GM12891 (cell line): ENCODE measurements at places on chromosomes 1 and 21.
A peak's percentile ranks its signal among the peaks of the same experiment; 100 is the strongest.

DNA sequence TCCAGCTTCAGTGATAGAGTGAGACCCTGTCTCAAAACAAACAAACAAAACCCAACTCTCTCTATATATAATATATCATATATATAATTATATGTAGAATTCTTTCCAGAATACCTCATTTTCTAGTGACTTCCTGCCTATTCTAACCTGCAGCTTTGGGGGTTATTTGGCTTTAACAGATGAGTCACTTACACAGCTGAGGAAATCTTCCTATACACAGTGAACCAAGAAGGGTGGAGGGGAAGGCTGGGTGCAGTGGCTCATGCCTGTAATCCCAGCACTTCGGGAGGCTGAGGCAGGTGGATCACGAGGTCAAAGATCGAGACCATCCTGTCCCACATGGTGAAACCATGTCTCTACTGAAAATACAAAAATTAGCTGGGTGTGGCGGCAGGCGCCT, 9.2 kb downstream of the RAB29 start:
- no peak for DNase-seq

DNA sequence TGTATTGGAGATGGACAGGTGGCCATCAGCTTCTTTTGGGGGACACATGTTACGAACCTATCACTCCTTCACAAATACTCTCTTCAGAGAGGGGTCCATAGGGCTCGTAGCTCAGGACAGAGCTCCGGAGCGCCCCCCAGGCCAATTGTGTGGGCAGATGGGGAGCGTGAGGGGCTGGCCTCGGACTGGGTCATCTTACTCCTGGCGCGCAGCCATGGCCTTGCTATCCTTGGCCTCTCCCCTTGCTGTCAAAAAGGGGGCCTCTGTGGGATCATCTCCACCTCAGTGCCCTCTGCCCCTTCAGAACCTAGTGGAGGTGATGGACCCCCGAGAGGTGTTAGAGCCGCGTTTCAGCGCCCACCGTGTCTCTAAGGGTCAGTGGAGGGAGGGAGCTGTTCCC, 35.0 kb downstream of the ATP5PO start:
- DNase-seq: no peak

DNA sequence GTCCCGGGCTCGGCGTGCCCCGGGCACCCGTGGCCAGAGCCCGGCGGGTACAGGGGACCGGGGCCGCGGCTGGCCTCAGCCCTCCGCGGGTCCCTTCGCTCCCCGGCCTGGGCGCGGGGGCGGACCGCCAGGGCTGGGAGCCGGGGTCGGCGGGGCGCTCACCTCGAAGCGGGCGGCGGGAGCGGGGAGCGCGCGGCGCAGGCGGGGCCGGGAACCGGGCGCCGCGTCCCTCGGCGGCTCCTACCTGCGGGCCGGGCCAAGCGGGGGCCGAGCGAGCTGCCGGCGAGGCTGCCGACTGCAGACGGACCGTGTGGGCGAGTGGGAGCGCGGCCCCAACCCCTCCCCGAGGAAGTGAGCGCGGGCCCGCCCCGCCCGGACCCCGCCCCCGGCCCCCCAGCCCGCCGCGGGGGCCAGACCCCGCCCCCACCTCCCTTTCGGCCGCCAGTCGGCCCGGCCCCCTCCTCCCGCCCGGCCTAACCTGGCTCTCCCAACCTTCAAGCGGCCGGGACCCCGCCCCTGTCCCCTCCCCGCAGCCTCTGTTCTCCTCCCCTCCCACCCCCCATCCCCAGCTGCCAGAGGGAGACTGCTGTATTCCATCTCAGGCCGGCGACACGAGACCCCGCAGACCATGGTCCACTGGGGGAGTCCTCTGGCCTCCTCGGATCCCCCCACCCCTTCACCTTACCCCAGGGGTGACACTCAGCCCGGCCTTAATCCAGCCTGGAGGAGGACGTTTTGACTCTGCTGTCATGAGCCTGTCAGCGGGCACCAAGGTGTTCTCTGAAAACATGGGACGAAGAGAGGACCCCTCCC, at the start of gene FHL3:
FHL3 (minus strand) TSS at position 320 of the 813 bp plus-strand sequence. CDS start 6,102 bp downstream, outside the sequence.
- peak; percentile 64 for DNase-seq

GRCh38 chr1:38923607-38924006, 18.0 kb downstream of the RHBDL2 start:
- DNase-seq: no peak

DNA sequence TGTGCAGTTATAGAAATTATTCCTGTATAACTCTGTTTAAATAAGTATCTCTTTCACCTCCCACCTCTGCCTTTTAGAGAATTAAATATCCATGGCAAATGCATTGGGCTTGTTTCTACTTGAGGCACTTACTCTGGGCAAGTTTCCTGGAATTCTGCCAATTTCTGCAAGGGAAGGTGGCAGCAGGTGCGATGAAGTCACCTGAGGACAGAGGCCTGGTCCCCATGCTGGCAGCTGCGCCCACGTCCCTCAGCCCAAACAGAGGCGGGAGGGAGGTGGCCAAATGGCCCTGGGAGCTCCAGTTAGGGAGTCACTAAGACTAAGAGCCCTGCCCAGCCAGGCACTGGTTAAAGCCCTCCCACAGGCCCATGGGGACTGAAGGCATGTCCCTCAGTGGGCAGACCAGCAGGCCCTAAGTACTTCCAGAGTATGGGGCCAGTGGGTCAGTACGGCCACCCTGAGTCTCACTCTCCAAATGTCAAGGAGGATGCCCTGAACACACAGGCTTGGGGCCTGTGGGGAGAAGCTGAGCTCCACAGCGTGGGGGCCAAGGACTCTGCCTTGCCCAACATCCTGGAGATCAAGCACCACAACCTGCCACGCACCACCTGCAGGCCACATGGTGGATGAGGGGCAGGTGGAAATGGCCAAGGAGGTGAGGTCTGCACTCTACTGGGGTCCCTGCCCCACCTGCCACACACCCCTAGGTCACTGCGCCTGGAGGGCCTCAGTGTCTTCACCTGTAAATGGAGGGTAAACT, 19.4 kb downstream of the ACOT7 start:
- no peak for DNase-seq

DNA sequence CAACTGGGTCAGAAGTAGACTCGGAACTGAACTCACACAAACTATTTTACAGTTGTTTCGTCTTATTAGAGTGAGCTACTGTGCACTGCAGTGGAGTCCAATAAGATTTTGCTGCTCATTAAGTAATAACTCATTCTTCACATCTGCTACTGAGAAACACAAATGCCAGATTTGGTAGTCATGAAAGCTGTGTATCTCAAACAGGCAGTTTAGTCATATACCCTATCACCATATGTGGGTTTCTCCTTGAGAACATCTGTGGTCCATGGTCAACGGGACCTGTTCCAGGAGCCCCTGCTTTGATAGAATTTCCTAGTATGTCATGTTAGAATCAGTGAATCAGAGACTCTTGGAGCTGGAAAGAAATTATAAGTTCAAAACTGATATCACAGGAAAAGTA, 60.4 kb downstream of the ALG14 start:
- no peak for DNase-seq

DNA sequence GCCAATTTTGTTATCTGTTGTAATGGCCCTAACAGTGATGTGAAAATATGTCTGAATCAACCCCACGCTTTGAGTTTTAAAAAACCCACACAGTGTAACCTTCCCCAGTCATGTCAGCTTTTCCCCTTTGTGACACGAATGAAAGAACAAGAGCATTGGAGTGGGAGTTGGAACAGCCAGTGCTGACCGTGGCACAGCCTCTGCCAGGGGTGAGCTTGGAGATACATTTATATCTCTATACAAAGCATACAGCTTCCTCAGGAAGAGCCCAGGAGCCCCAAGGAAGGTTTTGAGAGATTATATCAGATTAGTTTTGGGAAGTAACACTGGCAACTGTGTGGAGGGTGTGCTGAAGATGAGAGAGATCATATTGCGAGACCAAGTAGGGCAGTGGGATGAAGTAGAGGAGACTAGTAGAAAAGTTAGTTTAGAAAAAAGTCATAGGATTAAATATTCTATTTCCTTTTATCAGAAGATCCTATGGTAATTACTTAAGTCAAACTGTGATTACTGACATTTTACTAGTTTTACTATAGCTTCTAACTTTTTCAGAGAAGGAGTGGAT, 15.9 kb downstream of the LRRC8B start:
- DNase-seq: no peak

GRCh38 chr1:168408884-168409283, 128.2 kb downstream of the TBX19 start:
- no peak for DNase-seq

DNA sequence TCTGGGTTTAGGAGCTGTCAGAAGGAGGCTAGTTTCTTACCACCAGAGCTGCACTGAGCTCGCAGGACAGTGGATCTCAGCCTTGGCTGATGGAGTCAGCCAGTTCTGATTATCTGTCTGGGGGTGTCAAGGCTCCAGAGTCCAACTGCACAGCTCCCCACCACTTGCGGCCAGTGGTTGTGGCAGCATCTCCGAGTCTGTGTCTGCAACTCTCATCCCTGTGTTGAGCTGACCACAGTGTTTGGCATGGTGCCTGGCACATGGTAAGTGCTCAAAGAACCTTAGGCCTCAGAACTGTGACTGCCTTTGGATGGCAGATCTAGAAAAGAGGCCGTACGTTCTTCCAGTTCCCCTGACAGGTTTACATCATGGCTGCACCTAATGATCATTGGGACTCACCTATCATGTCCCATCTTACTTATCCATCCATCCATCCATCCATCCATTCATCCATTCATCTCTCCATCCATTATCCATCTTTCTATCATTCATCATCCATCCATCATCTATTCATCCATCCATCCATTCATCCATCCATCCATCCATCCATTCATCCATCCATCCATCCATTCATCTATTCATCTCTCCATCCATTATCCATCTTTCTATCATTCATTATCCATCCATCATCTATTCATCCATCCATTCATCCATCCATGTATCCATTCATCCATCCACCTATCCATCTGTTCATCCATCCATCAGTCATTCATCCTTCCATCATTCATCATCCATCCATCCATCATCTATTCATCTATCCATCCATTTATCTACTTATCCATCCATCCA, 114.5 kb downstream of the CRYAA start:
- no peak for DNase-seq

DNA sequence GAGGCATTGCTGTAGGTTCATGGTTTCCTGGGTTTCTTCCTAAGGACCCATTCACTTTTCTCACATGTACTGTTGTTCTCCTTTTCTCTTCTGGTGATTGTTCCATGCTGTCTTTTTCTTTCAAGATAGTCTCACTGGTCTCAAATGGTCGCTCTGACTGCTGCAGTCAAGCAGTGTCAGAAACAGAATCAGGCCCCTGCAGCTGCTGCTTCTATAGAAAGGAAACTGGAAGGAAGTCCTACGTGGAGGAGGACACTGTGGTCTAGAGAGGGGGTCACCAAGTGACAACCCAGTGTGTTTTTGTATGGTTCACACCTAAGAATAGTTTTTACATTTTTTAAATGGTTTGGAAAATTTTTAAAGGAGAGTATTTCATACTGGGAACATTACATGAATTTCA, 2.4 kb downstream of the NECAP2 start:
- no peak for DNase-seq

DNA sequence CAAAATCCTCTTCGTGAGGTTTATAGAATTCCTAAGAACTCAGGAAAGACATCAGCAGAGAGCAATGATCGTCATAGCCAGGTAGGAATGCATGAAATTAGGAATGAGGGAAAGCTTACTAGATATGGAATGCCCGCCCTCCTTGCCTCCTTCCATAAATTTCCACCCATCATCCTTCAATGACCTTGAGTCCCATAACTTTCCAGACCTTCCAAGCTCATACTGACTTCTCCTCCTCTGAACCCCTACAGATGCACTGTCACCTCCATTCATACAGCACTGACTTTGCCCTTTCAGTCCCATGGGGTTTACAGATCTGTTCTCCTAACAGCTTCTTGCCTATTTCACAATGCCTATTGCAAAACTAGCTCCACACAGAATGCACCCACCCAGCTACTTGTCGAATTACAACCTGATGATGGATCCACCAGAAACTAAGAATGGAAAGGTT, 23.8 kb upstream of the PPP1R15B start:
- DNase-seq: no peak

DNA sequence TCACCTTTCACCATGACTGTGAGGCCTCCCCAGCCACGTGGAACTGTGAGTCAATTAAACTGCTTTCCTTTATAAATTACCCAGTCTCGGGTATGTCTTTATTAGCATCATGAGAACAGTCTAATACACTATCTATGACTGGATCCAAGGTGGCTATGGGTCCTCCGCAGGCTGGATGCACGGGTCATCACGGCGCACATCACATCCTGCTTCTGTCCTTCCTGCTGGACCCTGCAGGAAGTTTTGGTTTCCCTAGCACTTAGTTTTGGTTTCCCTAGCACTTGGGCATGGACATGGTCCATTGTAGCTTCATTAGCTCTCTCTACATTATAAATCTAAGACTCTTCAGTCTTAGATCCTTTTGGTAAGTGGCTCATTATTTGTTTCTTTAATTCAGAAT, 14.2 kb upstream of the PHC2 start:
- no peak for DNase-seq

DNA sequence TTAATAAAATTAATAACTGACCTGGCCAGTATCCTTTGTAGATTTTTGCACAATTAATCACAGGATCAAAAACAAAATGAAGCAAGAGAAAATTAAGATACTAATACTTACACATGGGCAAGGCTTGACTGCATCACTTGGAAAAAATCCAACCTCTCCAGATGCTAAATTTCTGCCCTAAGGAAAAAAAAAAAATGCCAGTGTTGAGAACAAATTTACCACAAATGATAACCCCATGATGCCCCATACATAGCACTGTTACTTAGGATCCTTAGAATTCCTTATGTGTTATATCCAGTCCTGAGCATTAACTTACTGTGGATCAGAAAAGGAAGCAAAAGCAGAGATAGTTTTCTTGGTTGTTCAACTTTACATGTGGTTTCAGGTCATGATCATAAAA, 347.5 kb downstream of the VAV3 start:
- DNase-seq: no peak

GRCh38 chr1:243902100-243902499, 52.1 kb upstream of the AKT3 start:
- no peak for DNase-seq
